ENCODE measurements at places on chromosomes 7 and 10.

- DNase-seq: no peak
These were observed 332.9 kb downstream of the PTEN start for GRCh38 chr10:88196291-88196690.

- no peak for DNase-seq
These were observed 275.1 kb upstream of the NRP1 start for GRCh38 chr10:33609546-33609945.

- DNase-seq: no peak
These were observed 182.0 kb downstream of the KCNMA1 start for GRCh38 chr10:77455561-77455960.

GRCh38 chr10:87991946-87992345, 128.5 kb downstream of the PTEN start:
- DNase-seq: no peak

DNA sequence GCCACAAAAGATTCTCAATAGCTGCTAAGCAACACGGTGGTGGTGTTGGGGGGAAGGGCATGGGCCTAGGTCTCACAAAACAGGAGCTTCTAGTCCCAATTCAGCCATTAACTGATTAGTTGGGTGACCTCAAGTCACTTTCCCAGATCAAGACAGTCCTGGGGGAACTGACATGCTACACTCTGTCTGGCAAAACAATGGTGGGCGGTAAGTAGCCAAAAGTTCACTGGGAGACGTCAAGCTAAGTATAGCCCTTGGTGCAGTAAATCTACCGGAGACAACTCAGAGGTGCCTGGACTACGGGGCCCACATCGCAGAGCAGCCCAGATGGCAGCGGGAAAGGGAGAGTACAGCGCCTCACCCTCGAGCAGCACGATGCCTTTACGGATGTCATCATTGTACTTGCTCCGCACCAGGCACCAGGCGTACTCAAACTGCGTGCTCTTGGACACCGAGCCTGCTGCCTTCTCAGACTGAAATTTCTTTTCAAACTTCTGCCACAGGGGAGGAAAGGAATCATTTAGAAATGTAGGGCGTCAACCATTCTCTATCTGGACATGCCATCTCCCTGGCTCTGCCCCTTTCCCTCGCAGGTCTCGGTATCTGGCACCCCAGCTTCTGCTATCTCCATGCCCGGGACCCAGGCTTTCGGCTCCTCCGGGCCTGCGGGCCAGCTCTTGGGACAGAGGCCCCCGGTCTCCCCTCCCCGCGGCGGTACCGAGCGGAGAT, 1.1 kb downstream of the FIS1 start:
- DNase-seq: no peak

DNA sequence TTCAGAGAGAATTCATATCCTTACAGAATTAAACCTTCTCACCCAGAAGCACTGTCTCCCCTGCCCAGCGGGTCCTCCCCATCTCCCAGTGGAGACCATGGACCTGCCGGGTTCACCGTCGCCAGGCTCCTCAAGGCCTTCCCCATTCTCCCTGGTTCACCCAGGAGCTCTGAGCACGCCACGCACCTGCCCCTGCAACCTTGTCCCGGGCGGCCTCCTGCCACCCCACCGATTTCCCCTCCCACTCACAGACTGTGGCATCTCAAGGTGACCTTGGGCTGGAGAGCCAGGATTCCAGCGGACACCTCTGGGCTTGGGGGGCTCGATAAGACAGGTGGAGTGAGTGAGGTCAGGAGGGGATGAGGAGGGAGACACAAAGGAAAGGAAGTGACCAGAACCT, 135.3 kb downstream of the PTPRN2 start:
- DNase-seq: no peak

GRCh38 chr10:15744217-15744865, 24.6 kb upstream of the ITGA8 start:
- DNase-seq: peak; percentile 32

Measured in stimulated activated CD4-positive, alpha-beta T cell treated with anti-CD3 and anti-CD28 coated beads, TNF-alpha, amount 100 ng/mL, for 24 hours (primary cell).